Esophagus muscularis mucosa (tissue), 4 donors: ENCODE measurements at places on chromosomes 5 and 9. TPM values are rescaled to one million over a fixed set of nuclear protein-coding genes. Genes with fewer than 3 reads are reported as not detected.
A peak's percentile ranks its signal among the peaks of the same experiment; 100 is the strongest.

Gene FBXL7
- 27.4 TPM for total RNA-seq

- DNase-seq = no peak
These were observed 176.7 kb upstream of the TBC1D2 start for GRCh38 chr9:98432134-98432533.

GRCh38 chr5:38622723-38623129, 66.3 kb upstream of the LIFR start:
- DNase-seq = no peak

Gene ANKRD55
- total RNA-seq = not detected

Gene COL15A1
- 150 TPM for total RNA-seq

Gene CSF1R
- 51.7 TPM for total RNA-seq

GRCh38 chr5:89967771-89968444, 441.6 kb downstream of the CETN3 start:
- no peak for DNase-seq

DNA sequence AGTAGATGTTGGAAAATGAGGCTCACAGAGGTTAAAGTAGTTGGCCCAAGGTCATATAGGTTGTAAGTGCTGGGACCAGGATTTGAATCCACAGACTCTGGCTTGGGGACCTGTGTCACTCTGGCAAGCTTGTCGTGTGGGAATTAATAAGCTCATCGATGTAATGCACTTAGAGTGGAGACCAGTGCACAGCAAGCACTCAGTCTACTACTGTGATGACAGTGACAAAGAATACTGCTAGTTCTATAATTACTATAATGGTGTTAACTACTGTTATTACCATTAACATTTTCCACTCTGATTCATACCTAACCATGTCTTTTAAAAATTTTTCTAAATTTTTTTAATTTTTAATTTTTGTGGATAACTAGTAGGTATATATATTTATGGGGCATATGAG, 12.8 kb downstream of the PAM start:
- DNase-seq = no peak

Gene BNIP1
- total RNA-seq = 9.4 TPM

DNA sequence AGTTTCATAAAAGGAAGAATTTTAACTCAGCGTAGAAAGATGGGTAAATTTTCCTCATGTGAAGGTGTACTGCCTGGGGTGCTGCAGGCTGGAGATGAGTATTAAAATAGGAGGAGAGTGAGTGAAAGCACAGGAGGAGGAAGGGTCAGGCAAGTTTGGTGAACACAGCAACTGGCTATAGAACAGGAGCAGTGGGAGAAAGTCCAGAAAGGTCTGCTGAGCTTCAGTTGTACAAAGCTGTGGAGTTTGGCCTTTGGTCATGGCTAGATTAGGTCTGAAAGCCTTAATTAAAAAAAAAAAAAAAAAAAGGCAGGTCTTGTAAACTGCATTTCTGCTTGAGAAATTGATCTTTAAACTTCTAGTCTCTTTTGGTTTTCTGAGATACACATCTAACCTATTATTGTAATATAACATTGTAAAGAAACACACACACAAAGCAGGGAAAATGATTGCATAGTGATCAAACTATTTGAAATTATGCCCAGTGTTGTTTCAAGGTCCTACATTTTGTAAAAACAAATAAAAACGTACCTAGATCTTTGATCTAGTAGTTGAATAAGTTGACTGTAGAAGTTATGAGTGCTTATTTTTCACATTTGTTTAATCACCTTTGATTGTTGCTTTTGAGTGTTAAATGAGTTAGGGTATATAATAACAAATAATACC, 43.6 kb downstream of the MAP3K1 start:
- DNase-seq = no peak

DNA sequence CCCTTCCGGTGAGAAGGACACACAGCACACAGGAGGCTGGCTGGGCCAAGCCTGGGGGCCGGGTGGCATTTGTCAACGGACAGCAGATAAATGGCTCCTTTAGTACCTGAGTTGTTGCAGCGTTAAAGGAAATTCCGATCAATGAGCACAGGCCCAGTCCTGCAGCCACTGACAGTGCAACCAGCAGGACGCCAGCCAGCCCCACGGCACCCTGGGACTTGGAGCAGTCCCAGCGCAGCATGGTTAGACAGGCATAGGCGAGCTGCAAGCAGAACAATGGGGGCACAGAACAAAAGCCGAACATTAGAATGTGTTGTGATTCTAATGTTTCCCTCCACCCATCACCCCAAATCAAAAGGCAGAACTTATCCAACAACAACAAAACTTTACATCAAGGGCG, 39.3 kb downstream of the PTCH1 start:
- DNase-seq = no peak

Gene SLC34A1
- not detected for total RNA-seq

GRCh38 chr9:131769361-131769760, 29.5 kb upstream of the RAPGEF1 start:
- no peak for DNase-seq

GRCh38 chr5:83430130-83431010, 41.2 kb upstream of the VCAN start:
- no peak for DNase-seq

Gene ANKRD31
- total RNA-seq = 0.06 TPM

DNA sequence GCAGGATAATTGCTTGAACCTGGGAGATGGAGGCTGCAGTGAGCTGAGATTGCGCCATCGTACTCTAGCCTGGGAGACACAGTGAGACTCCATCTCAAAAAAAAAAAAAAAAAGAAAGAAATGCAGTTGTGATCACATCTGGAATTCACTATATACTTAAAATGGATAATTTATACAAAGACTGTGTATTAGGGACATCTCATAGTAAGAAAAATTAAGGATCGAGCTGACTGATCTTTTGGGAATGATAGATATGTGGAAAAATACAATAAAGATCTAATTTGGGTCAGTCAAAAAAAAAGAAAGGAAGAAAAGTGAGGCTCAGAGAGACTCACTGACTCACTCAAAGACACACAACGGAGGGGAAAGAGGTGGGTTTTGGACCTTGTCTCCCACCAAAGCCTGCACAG, 73.2 kb upstream of the STXBP1 start:
- no peak for DNase-seq

- no peak for DNase-seq
These were observed 58.5 kb downstream of the PDE6A start for GRCh38 chr5:149886060-149886459.

- no peak for DNase-seq
These were observed 534 bp upstream of the SAPCD2 start for GRCh38 chr9:137070906-137071275.

GRCh38 chr5:172683645-172684471, 42.8 kb downstream of the NEURL1B start:
- no peak for DNase-seq

GRCh38 chr9:33076046-33077004, at the start of gene SMU1:
SMU1 (minus strand) TSS chr9:33076674; CDS start chr9:33076608, 66 bp downstream.
- peak; percentile 99 for DNase-seq

DNA sequence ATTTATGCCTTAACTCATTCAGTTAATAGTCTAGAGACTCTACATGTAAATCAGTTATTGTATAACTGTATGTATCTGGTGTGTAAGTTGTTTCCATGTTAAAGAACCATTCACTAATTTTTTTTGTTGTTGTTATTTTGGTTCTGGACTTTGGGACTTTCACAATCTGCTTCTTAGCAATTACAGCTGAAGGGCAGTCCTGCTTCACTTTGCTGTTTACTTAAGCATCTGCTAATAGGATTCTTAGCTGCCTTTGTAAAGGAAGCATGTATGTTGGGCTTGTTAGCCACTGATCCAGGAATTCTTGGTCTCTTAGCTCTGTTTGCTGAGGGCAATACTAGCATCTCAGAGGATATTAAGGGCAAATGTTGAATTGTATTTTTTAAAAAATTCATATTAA, 97.0 kb downstream of the FOCAD start:
- no peak for DNase-seq

Gene LCN6
- 32.0 TPM for total RNA-seq

Gene TERT
- not detected for total RNA-seq
